ENCODE measurements at places on chromosomes 16 and 17.

DNA sequence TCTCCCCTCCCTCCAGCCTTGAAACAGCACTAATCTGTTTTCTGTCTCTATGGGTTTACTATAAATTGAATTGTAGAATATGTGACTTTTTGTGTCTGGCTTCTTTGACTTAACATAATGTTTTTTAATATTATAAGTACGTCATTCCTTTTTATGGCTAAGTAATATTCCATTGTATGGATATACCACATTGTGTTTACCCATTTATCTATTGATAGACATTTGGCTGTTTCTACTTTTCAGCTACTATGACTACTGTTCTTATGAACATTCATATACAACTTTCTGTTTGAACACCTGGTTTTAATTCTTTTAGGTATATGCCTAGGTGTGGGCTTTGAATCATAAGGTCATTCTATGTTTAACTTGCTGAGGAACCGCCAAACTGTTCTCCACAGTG is 961.9 kb downstream of the CDH8 start:
- no peak for DNase-seq

DNA sequence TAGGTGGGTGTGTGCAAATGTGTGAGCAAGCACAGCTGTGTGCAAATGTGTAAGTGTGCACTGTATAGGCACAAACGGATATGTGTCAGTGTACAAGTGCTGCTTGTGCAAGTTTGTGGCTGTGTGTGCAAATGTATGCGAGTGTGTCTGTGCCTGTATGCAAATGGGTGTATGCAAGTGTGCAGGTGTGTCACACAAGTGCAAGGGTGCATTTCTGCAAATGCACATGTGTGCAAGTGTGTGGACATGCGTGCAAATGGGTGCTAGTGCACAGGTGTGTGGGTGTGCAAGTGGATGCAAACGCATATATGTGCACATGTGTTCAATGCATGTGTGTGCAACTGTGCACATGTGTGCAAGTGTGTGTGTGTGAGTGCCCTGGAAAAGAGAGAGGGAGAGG is 76.5 kb upstream of the TNRC6C start:
- DNase-seq, result no peak

DNA sequence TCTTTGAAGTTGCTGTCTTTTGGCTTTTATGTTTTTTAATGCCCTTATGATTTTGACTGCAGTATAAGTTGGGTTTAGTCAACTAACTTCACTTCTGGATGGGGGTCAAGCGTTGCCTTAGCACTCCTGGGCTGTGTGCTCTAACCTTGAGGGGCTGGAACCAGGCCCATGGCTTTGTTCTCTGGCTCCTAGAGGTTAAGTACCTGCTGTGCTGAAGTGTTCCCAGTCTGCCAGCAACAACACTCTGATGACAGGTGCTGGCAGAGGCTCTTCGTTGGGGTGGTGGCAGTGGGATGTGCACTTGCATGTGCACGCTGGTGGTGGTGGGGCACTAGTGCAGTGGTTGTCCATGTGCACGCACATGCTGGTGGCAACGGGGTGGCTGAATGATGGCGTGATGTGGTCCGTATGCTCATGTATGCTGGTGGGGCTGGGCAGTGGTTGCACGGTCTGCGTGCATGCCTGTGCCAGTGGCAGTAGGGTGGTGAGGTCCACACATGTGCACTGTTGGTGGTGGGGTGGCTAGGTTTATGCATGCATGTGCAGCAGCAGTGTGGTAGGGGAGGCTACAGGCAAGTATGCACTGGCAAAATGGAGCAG is 447.8 kb upstream of the GOT2 start:
- no peak for DNase-seq

DNA sequence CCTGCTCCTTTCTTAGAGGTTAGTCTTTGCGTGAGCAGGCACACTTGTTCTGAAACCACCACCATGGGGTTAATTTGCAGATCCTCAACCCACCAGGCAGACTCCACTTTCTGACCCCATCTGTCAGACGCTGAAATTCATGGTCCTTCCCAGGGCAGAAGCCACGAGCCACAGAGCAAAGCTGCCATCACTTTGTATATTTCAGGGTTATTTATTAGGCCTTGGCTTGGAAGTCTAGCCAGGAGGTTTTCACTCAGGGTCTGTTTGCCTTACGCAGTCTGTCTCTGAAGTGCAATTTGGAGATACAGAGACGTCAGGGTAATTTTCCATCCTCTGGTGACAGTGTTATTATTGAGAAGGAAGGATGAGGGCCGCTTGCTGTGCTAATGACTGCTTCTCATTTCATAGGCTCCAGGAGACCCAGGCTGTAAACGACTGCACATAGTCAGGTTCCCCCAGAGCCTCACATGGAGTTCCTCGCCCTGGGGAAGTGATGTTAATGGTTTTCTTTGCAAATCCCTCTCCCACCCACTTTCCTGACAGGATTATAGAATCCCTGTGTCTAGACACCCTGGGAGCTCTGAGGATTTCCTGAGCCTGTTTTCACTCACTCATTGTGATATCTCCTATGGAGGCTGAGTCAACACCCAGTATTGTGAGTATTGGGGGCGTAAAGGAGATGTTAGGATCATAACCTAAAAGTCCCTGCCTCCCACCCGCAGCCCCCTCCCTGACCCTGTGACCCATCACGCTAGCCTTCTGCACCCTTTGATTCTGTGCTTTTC is 269.0 kb downstream of the ABCC12 start:
- no peak for DNase-seq

- no peak for DNase-seq
These were observed 2.7 kb upstream of the SPPL2C start for GRCh38 chr17:45841883-45842525.

DNA sequence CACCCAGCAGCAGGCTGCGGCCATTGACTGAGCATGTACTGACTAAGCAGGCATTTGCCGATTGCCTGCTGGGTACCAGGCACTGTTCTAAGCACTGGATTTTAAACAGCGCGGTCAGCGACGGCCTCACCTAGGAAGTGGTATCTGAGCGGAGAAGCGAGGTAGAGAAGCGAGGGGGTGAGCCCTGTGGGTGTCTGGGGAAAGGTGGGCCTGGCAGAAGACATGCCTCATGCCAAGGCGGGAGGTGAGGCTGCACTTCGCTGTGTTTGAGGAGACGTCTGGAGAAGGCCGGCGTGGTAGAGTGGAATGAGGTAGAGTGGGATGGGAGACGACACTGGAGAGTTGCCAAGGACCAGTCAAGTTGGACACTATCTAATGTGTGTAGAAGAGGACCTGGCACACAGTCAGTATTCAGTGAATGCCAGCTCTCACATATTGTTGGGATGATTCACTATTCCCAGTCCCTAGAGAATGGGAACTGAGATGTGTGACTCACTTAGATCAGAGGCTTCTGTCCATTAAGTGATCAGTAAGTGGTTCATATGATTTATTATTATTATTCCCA is 14.4 kb downstream of the SYCE1L start:
- no peak for DNase-seq
